GM23338 (cell line): ENCODE measurements at places on chromosomes 5 and 9. TPM values are rescaled to one million over a fixed set of nuclear protein-coding genes. Genes with fewer than 3 reads are reported as not detected.

GRCh38 chr9:82526577-82526976 lies 536.4 kb downstream of the RASEF start:
- DNase-seq: no peak

- DNase-seq: no peak
Observed at GRCh38 chr5:1550287-1551076, 26.7 kb upstream of the LPCAT1 start.

Gene MED27
- 18.4 and 35.0 TPM in 2 replicates for total RNA-seq

Gene C9
- 2.8 TPM in 1 of 2 replicates, not detected in the other for total RNA-seq

Gene MTX3
- 33.2 and 33.8 TPM in 2 replicates for total RNA-seq

Gene NRG2
- 0.70 and 1.3 TPM in 2 replicates for total RNA-seq

Gene IRX2
- 15.8 and 25.3 TPM in 2 replicates for total RNA-seq

Gene SEPTIN8
- total RNA-seq: 37.2 and 45.0 TPM in 2 replicates

Gene CDH9
- 0.31 TPM in 1 of 2 replicates, not detected in the other for total RNA-seq
